ENCODE measurements at places on chromosomes 2 and 18. TPM values are rescaled to one million over a fixed set of nuclear protein-coding genes. Genes with fewer than 3 reads are reported as not detected.

The RBFA gene
- 38.3 TPM for polyA plus RNA-seq

The NPHP1 gene
- polyA plus RNA-seq, result 1.8 TPM

The CXCR1 gene
- not detected for polyA plus RNA-seq

The MALL gene
- not detected for polyA plus RNA-seq

The CLEC4F gene
- not detected for polyA plus RNA-seq

The DPP10 gene
- polyA plus RNA-seq, result not detected

The EVX2 gene
- not detected for polyA plus RNA-seq

The LHCGR gene
- polyA plus RNA-seq, result not detected

The TGFA gene
- not detected for polyA plus RNA-seq

The PSTPIP2 gene
- 25.1 TPM for polyA plus RNA-seq

The RELCH gene
- 10.4 TPM for polyA plus RNA-seq

The GBX2 gene
- polyA plus RNA-seq, result not detected
